Activated CD4-positive, alpha-beta T cell treated with anti-CD3 and anti-CD28 coated beads, Interleukin-2, amount 50 U/mL, for 48 hours (primary cell): ENCODE measurements at places on chromosomes 2 and 18.

DNA sequence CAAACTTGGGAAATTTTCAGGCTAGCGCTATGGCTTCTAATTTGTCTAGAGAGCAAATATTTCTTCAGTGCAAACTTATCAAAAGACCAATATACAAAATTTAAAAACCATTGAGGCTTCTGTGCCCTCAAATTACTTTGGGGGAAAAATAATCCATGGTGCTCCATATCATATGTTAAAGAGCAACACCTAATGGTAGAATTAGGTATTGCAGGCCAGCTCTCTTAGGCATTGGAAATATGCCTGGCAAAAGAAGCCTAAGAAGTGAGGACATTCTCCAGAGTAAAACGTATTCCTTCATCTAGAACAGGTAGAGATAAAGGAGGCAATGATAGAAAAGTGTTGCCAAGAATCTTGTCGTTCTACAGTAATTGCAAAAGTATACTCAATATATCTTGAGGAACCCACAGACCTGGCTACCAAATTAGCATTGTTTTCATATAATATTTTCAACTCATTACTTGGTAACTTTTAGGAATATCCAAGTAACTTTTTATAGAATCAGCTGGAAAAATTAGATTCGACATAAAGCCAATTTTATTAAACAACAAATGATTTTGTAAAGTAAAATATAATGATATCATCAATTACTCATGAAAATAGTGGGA, 401.1 kb downstream of the BCL11A start:
- no peak for DNase-seq

- peak; percentile 83 for DNase-seq
These were observed 11.8 kb downstream of the GAREM2 start for GRCh38 chr2:26184555-26185303.

DNA sequence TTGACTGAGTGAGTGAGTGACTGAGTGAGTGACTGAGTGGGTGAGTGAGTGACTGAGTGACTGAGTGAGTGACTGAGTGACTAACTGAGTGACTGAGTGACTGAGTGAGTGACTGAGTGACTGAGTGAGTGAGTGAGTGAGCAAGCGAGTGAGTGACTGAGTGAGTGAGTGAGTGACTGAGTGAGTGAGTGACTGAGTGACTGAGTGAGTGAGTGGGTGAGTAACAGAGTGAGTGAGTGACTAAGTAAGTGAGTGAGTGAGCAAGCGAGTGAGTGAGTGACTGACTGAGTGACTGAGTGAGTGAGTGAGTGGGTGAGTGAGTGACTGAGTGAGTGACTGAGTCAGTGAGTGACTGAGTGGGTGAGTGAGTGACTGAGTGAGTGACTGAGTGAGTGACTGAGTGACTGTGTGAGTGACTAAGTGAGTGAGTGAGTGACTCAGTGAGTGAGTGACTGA, 11.9 kb downstream of the MAL start:
- no peak for DNase-seq

DNA sequence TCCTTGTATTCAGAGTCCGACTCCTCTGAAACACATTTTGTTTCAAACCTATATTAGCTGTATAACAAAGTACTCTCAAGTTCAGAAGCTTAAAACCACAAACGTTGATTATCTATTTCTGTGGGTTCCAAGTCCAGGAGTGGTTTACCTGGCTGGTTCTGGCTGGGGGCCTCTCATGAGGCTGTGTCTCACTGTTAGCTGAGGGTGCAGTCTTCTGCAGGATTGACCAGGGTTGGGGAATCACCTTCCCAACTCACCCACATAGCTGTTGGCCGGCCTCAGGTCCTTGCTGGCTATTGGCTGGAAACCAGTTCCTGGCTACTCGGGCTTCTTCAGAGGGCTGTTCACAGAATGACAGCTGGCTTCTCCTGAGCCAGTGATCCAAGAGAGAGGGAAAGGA, 18.0 kb upstream of the ATIC start:
- DNase-seq, result no peak

- DNase-seq, result no peak
These were observed 434.7 kb downstream of the EPHA4 start for GRCh38 chr2:221137385-221137784.

- no peak for DNase-seq
These were observed 348.9 kb upstream of the RAB12 start for GRCh38 chr18:8260319-8260718.

DNA sequence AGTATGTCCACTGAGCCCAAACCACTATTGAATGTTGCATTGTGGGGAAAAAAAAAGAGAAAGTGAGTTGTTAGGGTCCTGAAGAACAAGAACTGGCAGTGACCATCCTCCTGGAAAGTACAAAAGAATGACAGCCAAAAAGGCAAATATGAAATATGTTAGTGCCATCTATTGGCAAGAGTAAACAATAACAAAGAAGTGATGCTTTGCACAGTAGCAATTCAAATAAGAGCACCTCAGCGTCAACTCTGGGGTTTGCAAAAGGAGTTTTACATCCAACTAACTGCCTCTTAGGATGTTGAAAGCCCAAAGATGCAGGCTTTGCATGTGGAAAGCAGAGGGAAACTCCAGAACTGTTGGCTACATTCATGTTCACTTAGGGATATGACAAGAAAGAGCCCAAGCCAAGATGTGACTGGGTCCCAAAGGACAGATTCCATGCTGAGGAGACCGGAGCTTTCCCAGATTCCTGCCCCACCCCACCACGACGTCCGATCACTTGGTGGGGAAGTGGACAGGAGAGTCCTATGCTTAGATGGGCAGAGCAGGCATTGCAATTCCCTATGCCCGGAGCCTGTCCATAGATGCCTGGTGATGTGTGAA, 15.6 kb downstream of the TRABD2A start:
- DNase-seq, result no peak

DNA sequence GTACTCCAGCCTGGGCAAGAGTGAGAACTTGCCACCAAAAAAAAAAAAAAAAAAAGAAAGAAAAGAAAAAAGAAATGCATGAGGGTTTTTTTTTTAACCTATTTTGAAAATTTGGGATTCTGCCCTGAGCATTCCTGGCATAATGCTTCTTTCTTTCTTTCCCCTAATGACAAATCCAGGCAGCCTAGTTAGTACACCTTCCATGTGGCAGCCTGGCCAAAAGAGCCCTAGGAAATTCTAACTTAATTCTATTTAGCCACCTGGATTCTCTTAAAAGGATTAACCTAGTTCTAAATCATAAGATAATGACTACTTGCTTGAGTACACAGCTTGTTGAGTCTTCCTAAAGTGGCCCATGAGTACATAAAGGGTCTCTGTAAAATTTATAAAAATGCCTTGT, 160.1 kb downstream of the THADA start:
- no peak for DNase-seq

DNA sequence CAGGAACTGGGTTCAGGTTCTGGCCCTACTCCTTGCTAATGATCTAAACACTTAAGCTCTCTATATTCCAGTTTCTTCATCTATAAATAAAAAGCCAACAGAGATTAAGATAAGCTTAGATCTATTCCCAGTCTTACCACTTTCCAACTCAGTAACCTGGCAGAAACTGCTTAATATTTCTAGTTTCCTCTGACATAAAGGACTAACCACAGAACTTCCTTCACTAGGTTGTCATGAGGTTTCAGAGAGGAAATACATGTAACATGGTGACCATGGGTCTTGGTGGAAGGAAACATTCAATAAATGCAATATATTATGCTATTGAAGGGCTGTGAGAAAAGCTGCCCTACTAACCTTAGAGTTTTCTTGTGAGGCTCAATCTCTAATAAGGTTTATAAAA, 114.4 kb upstream of the PDE1A start:
- no peak for DNase-seq

DNA sequence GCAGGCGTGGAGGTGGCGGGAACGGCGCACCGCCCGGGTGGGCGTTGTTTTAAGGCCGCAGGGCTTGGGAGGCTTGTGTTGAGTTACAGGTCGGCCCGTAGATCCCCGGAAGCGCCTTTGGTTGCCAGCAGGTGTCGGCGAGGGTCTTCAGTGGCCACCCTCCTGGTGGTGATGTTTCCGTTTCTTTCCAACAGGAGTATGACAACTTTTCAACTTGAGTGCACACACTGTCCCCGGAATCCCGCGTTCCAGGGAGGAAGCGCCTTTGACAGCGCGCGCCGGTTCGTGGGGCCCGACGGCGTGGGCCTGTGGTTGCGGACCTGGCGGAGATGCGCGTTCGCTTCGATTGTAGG, 1.0 kb upstream of the HDAC4 start:
- no peak for DNase-seq

GRCh38 chr2:174681099-174682006, 82.9 kb downstream of the CHRNA1 start:
- no peak for DNase-seq

- DNase-seq, result no peak
These were observed 390.0 kb downstream of the MEIS1 start for GRCh38 chr2:66824926-66825325.

DNA sequence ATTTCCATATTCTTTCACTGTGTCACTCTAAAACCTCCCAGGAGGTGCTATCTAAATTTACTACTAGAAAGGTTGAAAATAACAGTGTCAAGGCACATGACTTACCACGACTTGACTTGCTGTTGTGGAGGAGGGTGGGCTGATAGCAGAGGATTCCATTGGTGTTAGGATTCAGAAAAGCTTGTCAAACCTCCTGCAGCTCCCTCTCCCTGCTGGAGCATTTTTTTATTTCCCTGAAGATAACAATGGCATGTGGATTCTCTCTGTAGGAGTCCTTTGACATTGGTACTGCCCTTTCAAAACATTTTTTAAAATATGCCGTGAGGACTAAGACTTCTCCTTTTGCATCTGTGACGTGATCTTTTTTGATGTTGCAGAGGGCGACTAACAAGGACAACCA, 696.9 kb upstream of the GYPC start:
- DNase-seq, result no peak

- no peak for DNase-seq
These were observed 423.3 kb downstream of the SETBP1 start for GRCh38 chr18:45104049-45104395.

DNA sequence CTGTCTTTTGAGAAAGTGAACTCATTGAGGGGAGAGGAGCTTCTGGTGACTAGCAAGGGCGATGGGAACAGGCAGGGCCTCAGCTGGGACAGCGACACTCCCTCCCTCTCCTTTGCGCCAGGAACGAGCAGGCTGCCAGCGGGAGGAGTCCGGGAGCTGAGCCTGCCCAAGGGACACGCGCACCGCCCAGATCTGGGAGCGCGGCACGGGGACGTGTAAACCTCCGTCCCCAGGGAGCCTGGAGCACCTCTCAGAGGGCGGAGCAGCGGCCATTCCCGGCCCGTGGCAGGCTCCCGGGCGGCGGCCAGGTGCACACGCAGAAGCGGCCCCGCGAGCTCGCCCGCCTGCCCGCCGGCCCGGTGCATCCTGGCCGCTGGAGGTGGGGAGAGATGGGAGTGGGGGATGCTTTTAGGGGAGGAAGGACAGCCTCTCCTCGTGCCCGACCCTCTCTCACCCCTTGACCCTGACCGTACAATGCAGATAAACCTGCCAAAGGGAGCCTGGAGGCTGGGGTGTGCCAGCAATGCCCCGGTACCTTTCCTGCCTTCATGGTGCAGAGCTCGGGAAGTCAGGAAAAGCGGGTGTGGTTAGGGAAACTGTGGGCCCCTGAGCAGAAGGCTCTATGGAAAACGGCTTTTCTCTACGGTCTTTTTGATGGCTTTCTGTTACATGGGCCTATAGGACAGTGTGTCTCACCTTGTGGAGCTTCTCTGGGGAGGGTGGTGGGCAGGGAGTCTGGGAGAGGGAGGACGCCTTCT, 2.2 kb downstream of the AQP4 start:
- DNase-seq, result no peak

GRCh38 chr2:241808051-241808720, 807 bp upstream of the NEU4 start:
- no peak for DNase-seq

GRCh38 chr2:38526195-38526594, 76.5 kb downstream of the HNRNPLL start:
- no peak for DNase-seq

GRCh38 chr2:32758232-32758631, 130.4 kb downstream of the TTC27 start:
- no peak for DNase-seq

- DNase-seq, result no peak
These were observed 1671.8 kb upstream of the SLC39A10 start for GRCh38 chr2:193985272-193985671.

DNA sequence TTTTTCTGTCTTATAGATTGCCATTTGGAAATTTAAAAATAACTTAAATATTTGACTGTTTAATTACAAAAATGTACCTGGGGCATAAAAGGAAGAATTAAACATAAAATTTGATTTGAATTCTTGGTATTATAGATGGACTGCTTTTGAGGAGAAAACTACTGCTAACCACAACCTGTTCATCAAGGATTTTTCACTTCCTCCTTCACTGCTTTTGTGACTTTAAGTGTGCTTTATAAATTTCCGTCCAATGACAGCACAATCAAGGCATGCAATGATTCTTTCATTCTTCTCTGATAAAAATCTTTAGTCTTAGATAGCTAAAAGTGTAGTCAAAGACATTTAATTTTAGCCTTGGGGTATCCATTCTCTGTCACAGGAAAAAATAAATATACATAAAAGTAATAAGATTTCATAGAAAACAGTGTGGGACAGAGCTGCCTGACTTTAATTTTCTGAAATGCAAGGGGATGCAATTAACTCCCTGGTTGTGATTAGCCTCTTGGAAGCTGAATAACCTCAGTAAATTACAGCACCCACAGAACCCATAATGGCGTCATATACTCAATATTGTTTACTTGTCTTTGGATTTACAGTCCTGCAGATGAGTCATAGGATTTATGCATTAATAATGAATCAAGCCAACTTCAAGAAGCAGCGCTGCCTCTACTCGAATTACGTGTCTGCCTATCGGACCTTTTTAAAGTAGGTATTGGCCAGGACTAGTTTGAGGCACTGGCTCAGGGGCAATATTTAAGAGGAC, 587.9 kb downstream of the NRXN1 start:
- DNase-seq, result no peak

- DNase-seq, result no peak
These were observed 36.0 kb upstream of the WIPF1 start for GRCh38 chr2:174633623-174633930.

- no peak for DNase-seq
These were observed 72.5 kb upstream of the SMAD2 start for GRCh38 chr18:48002933-48003365.

DNA sequence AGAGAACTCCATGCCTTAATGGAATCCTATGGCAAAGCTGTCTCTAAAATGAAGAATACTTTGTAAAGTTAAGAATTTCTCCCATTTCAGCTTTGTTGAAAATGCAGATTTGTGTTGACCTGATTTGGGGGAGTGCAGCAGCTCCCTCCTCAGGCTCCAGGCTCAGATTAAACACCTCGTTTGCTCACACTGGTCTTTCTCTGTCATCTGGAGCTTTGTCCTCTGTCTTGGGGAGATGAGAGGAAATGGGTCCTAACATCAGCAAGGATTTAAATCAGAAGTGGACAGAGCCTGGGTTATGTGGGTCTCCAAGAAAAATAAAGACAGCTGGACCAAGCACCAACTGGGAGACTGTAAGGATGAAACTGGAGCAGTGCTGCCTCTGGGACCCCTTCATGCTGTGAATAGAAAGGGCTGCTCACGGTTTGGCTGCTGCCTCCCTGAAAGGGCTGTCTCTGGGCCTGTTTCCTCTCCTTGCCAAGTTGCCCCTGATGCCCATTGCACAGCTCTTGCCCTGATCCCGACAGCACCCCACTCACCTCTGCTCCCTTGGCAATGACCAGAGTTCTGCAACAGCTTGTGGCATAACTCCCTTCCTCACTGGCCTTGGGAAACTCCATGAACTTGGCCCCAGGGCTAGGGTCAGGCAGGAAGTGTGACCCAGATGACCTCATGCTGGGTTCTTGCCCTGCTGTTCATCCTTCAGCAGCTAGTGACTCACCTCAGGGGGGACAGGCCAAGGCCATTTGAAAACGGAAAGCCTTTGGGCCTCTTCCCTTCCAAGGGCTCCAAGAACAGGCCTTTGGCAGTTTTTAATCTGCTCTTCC, 197.2 kb downstream of the CYP26B1 start:
- no peak for DNase-seq

GRCh38 chr2:38038682-38039081, 37.3 kb downstream of the CYP1B1 start:
- DNase-seq, result no peak
